Urinary bladder (tissue), 4 donors: ENCODE measurements at places on chromosomes 11 and 22.

- no peak for DNase-seq
These were observed 66.8 kb downstream of the FEZ1 start for GRCh38 chr11:125429174-125429707.

DNA sequence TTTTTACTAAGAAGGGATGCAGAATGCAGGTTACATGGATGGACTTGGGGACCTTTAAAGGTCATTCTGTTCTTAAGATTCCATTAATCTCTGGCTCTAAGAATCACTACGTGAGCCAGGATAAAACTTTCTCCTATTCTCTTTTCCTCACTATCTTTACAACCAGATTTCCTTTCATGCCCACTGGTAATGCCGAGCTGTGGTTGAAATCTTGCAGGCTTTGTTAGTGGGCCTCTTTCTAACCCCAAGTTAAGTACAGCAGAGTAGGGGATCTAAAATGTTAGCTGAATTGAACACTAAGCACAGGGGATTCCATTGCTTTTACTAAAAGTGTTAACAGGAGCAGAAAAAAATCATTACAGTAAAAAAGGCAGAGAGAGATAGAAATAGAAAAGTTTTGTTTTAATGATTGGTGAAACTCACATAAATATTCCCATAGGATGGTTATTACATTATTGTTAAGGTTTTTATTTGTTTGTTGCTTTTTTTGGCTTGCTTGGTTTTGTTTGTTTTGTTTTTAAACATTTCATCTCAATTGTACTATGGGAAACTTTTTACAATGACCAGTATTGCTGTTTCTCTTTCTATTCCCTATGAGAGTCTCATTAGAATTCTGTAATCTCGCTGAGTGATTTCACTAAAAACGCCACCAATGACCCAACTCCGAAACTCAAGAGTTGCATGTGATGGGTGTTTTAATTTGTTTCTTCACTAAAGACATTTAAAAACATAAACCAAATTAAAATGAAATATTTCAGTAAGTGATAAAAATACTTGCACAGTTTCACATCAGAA lies 54.1 kb upstream of the HTATIP2 start:
- no peak for DNase-seq

DNA sequence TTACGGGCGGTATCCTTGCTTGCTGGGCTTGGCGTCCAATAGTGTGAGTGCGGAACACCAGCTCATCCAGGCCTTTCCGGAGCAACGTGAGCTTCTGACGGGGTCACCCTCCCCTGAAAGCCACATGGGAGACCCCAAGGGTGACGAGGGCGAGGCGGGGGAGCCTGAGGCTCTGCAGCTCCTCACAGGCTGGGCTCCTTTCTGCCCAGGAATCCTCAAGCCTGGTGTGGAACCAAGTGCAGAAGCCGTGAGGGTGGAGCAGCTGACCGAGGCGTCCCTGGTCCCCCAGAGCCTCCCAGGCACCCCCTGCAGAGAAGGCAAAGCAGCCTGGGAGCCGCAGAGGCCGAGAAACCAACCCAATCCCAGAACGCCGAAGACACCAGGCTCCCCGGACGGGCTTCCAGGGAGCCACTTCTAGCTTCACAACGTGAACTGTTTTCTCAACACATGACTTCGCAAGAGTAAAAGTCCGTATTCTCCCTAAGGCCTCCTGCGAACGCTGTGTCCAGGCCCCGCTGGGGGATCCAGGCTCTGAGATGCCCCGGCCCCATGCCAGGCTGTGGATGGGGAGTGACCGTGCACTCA lies 530.3 kb downstream of the BRD1 start:
- no peak for DNase-seq

- DNase-seq, result no peak
These were observed 18.6 kb downstream of the GRAMD4 start for GRCh38 chr22:46638601-46639431.

GRCh38 chr11:35683728-35684339 lies 21.3 kb downstream of the TRIM44 start:
- DNase-seq, result no peak

DNA sequence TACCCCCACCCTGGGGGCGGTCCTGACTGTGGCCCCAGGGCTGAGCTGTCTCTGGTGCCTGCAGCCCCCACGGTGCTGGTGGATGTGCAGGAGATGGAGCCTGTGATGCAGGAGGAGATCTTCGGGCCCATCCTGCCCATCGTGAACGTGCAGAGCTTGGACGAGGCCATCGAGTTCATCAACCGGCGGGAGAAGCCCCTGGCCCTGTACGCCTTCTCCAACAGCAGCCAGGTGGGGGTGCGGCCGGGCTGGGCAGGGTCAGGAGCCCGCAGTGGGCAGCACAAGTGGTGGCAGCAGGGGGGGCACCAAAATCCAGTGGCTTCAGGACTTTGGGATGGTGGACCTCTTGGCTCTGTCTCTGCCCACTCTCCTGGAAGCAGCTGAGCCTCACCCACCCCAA lies 8.0 kb upstream of the NDUFS8 start:
- DNase-seq, result no peak

DNA sequence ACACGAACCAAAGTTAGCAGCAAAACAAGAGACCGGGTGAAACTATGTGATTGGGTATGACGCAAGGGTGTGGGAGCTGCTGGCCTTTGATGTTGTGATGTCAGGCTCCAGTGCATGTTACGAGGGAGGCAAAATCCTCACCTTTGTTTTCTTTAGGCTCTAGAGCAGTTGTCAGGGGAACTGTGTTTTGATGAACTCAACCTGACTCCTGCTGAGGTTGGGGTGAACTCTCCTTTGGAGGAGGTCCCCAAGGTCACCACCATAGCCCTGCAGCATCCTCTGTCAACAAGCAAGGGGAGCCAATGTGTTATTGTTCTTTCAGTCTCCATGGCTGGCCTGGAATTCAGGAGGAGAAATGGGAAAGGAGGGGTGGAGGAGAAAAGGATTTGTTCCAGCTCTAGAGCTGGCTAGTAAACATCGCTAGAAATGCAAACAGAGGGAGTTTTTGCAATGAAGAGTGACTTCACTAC lies 33.8 kb downstream of the RASSF10 start:
- DNase-seq, result no peak

DNA sequence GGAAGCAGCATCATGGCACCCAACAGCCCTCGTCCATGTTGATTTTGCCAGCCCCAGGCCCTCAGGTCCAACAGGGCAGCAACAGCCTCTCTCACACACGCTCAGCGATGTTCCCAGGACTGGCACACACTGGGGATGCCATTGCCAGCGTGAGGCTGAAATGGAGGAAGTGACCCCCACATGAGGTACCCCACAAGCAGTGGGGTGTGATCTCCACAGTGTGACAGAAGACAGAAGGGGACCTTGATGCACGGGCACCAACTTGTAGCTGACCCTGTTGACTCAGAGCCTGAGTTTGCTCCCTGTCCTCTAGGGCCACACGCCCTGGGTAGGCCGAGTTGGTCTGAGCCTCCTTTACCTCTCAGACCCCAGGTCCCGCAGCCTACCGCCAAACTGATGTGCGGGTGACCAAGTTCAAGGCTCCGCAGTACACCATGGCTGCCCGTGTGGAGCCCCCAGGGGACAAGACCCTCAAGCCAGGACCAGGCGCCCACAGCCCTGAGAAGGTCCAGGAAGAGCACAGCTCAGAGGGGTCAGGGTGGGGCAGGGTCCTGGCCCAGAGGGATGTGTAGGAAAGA lies 6.2 kb downstream of the SCGB1C1 start:
- DNase-seq, result no peak
